ENCODE measurements at places on chromosomes 12 and 14.

- no peak for DNase-seq
These were observed 17.1 kb downstream of the NUBPL start for GRCh38 chr14:31578266-31578665.

DNA sequence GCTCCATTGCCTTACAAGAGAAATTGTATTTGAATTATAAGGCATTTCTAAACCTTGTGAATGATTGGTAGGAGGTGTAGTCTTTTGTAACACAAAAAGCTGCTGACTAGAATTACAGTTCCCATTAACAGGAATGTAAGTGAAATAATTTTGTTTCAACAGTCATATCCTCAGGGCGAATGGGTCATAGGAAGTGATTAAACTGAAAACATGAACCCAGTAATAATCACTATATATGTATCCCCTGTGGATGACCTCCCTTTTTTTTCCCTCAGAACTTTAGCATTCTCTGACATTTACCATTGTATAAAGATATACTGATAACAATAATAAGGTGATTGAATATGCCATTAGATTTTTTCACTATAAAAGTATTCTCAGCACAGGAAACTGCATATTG is 312.3 kb downstream of the ATP23 start:
- no peak for DNase-seq

DNA sequence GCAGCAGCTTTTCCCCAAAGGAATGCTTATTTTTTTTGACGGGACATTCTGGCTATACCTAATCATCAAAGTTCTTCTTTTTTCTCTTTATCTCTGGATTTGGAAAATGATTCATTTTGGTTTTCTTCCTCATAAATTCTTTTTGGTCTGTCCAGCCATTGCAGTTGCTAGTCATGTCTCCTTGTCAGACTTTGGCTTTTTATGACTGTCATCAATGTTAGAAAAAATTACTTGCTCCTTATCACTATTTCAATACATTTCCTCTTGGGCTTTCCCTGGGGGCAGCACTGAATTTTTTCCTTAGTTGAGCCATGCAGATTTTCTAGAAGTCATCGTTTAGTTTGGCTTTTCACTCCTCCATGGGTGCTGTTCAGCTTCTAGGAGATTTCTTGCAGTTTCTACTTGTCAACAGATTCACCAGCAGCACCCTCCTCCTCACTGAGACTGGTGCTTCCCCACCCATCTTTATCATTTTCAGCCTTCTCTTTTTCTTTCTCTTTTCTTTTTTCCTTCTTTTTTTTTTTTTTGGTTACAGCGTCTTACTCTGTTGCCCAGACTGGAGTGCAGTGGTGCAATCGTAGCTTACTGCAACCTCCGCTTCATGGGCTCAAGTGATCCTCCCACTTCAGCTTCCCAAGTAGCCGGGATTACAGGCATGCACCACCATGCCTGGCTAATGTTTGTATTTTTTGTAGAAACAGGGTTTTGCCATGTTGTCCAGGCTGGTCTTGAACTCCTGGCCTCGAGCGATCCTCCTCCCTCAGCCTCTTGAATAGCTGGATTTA is 5.2 kb downstream of the ADIPOR2 start:
- DNase-seq: no peak

- DNase-seq: no peak
These were observed 4.2 kb downstream of the GSG1 start for GRCh38 chr12:13099066-13099843.

- no peak for DNase-seq
These were observed 13.8 kb downstream of the BAG5 start for GRCh38 chr14:103548463-103549351.

DNA sequence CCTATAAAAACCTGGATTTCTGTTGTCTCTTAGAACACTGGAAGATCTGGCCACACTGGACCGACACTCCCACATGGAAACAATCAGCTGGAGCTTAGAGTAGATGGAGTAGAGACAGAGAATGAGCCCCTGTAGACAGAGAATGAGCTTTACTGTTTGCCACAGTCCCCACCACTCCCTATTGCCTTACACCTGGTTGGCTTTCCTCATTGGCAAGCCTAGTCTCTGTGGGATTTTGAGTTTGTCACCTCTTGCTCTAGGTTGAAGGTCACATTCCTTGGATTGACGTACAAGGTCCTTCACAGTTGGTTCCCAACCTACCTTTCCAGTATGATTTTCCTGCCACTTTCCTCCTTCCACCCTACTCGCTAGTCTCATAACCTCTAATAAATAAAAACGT is 2.0 kb upstream of the HCAR1 start:
- DNase-seq: no peak

- no peak for DNase-seq
These were observed 80.8 kb downstream of the STON2 start for GRCh38 chr14:81319314-81319713.

DNA sequence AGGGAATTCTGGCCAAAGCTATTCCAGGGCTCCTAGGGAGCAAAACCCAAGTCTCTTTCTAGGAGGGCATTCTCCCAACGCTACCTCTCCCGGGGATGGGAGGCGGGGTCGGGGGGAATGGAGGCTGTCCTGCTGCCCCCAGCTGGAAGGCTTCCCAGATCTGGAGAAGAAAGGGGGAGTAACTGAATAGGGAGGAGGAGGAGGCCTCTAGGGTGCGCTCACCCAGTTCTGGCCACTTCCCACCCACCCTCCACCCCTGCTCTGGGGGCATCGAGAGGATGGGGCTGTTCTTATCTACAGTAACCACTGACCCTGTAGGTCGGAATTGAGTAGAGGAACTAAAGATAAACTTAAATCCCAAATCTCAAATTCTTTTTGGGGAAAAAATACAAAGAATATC is 579 bp upstream of the RNASE1 start:
- no peak for DNase-seq

DNA sequence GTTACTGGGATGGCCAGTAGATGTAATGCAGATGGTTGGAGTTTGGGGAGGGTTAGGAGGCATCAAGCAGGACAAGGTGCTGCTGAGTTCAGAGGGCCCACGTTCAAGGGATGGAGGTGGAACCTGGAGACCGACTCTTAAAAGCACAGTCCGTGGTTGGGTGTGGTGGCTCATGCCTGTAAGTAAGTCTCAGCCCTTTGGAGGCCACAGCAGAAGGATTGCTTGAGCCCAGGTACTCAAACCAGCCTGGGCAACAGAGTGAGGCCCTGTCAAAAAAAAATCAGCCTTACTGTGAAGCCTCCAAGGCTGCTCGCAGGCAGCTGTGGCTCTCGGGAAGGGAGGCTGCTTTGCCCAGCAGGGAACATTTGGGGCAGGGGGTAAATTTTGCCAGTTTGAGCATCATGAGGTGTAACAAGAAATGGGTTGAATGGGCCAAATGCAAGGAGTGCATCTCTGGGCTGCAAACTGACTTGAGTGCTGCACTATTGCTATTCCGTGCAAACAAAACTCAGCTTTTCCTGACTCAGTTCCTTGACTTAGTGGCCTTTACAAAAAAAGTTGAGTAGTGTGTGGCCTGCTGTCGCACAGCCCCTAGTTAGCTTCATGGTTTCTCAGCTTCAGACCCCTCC is 55.0 kb downstream of the ANAPC7 start:
- no peak for DNase-seq

- no peak for DNase-seq
These were observed 13.0 kb downstream of the CIPC start for GRCh38 chr14:77111021-77111420.

- no peak for DNase-seq
These were observed 79.3 kb downstream of the ARF6 start for GRCh38 chr14:49972131-49972671.

DNA sequence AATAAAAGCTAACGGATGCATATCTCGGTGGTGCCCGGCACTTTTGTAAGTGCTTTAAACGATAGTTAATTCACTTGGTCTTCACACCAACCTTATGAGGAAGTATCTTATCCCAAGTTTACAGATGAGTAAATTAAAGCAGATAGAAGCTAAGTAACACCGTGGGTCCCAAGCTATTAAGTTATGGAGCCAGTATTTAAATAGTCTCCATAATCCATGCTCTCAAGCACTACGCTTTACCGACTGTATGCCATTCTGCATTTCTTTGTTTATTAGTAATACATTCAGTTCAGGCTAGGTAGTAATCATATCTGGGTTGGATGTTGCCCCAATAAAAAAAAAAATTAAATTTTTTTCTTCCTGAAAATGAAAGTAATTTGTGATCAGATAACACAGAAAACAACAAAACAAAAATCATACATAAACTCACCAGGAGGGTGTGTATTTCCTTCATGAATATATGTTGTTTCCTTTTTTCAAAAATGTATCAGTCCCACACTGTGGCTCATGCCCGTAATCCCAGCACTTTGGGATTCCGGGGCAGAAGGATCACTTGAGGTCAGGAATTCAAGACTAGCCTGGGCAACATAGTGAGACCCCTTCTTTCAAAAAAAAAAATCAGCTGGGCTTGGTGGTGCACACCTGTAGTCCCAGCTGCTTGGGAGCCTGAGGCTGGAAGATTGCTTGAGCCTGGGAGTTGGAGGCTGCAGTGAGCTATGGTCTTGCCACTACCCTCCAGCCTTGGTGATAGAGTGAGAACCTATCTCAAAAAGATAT is 1.4 kb upstream of the M6PR start:
- peak; percentile 13 for DNase-seq

DNA sequence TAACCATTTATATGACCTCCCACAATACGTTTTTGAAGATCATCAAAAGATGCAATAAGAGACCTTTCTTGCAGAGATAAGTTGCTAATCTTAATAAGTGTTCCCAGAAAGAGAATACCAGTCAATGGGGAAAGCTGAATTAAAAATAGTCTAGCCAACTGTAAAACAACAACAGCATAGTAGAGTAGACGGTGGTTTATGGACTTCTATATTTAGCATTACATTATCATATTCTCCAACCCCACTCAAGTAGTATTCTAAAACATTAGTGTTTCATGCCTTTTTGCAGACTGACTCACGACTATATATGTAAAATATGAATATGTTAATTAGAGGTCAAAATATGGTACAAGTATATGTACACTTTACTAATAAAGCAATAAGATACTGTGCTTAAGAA is 218.9 kb downstream of the MED13L start:
- no peak for DNase-seq

GRCh38 chr14:57182760-57183503 is 85.8 kb downstream of the EXOC5 start:
- peak; percentile 39 for DNase-seq

DNA sequence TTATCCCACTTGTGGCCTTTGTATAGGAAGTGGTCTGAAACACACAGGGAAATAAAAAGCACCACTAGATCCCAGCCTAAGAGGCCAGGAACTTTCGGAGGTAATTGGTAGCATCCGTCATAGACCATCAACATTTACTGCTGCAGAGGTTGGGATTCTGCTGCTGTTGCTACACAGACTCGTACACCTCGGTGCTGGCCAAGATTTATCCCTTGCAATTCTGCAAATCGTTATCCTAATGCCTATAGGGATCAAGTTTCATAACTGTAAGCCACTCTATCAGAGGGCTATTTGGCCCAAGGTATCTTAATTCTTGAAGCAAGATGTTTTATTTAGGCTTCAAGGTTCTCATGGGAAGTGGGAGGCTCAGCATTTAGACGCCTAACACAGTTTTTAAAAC is 913.6 kb downstream of the GALC start:
- no peak for DNase-seq

DNA sequence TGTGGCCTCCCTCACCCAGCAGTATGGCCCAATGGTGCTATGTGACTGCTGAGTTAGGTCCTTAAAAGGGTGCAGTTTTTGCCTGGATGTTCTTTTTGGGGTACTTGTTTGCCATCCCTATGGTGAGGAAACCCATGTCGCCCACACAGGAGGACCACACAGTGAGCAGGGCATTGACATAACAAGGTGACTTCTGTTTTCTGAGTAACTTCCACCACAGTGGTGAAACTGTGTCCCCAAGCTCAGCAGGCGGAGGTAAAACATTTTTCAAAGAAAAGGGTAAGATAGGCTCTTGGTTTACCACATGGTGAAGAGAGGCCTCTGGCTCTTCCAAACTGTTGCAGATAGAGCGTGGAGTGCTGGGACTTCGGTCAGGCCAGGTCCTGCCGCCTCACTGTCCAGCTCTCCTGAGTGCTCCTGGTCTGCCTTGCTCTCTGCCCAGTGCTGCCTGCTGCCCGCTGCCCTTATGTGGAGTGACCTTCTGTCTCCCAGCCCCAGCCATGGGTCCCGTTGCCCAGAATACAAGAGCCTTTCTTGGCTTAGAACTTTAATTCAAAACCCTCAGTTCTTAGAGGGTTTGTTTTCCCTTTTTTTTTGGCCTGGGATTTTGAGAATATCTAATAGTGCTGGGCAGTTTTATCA is 54.0 kb downstream of the TRAF3 start:
- no peak for DNase-seq

DNA sequence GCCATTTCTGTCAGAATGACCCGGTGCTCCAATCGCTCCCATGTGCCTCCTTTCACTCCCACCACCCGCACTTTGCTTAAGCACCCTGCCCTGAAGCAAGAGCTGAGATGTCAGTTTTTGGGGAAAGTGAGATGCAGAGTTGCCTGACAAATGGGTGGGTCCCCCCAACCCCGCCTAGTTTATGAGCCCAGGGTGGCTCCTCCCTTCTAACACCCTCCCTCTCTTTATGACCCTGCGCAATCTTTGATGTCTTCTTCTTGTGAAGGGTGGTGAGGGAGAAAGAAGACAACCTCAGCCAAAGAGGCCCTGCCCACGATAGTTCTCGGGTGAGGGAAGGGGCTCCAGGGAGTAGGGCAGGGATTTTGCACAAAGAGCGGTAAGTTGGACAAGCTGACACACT is 89.5 kb upstream of the HOXC13 start:
- no peak for DNase-seq

- DNase-seq: no peak
These were observed 1268.2 kb upstream of the TMEM132C start for GRCh38 chr12:126998747-126999285.

DNA sequence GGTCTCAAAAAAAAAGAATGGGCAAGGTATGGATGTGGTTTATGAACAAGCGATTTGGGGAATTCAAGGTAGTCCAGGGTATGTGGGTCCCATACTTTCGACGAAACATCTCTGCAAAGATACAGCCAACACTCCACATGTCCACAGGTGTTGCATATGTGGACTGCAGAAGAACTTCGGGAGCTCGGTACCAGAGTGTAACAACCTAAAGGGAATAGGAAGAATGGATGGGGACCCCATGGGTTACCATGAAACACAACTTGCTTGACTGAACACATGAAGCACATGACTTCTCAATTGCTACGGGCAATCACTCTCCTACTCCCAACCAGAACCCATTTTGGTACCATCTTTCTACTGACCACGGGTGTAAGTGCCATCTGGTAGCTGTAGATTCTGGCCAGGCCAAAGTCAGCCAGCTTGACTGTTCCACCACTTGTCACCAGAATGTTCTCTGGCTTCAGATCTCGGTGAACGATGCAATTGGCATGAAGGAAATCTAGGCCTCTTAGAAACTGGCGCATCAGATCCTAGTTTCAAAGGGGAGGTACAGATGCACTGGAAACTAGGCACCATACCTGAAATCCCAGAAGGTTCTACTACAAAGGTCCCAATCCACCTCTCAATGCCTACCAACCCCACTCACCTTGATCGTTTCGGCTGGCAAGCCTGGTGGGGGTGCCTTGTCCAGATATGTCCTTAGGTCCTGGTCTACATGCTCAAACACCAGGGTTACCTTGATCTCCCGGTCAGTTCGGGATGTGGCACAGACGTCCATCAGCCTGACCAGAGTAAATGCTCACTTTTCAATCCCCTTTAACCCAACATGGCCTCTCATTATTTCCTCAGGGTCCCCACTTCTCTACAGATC is 1.3 kb downstream of the CDK4 start:
- DNase-seq: no peak
